ENCODE measurements at places on chromosomes 5 and 9.
A peak's percentile ranks its signal among the peaks of the same experiment; 100 is the strongest.

- DNase-seq, result no peak
These were observed 72.5 kb downstream of the EPB41L4A start for GRCh38 chr5:112346411-112347044.

- peak; percentile 34 for DNase-seq
These were observed 117.1 kb upstream of the WWC1 start for GRCh38 chr5:168174376-168174775.

DNA sequence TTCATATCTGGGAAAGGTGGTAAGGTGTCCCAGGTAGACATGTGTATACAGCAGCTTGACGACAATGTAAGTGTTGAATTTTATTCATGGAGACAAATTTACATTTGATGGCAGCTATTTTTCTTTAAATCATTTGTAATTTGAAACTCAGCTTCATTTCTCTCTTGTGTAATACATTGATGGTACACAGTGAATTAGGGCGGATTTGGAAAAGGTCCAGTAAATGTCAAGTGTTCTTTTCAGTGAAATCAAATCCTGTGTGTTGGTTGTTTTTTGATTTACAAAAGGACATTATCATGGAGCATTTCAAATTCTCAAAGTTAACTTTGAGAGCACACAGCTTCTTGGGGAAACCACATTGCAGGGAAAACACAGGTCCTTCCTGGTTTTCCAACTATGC is 30.0 kb upstream of the PCSK1 start:
- no peak for DNase-seq

DNA sequence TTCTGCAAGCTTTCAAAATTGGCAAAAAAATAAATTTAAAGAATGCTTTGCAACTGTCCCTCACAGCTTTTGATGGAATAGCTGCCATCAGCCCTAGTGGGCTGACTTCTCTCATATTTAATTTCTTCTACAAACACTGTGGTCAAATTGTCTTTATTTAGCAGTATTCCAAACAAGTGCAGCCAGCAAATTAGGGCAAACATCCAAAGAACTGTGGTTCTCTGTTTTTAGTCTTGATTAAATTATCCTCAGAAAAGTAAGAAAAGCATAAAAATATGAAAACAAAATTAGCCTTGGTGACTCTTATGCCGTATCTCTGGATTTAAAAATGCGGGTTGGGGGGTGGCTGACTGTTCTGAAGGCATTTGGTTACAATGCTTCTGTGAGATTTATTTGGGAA is 95.8 kb upstream of the RETREG1 start:
- peak; percentile 45 for DNase-seq

DNA sequence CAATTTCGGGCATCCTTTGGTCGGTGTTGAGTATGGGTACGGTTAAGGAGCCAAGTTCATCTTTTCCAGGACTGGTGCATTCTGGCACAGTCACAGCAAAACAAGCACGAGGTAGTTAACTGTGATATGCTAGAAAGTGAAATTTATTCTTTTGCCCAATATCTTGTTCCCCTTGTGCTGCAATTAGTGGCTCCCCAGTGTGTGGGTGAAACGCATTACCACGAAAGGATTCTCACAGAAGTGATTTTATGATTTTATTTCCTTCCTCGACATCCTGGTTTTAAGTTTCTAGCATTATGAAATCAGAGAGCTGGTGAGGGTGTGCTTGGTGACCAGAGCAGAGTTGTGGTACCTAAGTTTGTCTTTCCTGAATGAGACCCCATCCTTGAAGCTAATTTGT is 1.5 kb downstream of the FRMPD1 start:
- no peak for DNase-seq

- peak; percentile 88 for DNase-seq
These were observed 50.7 kb upstream of the UBAC1 start for GRCh38 chr9:136011703-136012496.

GRCh38 chr5:69042500-69042899 is 51.3 kb upstream of the SLC30A5 start:
- no peak for DNase-seq

DNA sequence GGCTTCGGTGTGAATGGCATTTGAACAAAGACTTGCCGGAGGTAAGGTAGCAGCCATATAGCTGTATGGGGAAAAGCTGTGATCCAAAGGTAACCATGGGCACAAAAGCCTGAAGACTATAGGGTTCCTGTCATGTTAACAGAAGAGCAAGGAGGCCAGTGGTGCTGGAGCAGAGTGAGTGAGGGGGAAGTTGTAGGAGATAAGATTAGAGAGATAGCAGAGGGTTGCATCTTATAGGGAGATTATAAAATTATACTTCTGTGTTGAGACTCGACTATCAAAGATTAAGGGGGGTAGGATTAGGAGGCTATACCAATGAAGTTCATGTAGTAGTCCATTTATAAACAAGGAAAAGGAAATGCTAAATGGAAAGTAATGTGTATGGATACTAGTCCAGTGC is 3.3 kb downstream of the NCBP1 start:
- no peak for DNase-seq

DNA sequence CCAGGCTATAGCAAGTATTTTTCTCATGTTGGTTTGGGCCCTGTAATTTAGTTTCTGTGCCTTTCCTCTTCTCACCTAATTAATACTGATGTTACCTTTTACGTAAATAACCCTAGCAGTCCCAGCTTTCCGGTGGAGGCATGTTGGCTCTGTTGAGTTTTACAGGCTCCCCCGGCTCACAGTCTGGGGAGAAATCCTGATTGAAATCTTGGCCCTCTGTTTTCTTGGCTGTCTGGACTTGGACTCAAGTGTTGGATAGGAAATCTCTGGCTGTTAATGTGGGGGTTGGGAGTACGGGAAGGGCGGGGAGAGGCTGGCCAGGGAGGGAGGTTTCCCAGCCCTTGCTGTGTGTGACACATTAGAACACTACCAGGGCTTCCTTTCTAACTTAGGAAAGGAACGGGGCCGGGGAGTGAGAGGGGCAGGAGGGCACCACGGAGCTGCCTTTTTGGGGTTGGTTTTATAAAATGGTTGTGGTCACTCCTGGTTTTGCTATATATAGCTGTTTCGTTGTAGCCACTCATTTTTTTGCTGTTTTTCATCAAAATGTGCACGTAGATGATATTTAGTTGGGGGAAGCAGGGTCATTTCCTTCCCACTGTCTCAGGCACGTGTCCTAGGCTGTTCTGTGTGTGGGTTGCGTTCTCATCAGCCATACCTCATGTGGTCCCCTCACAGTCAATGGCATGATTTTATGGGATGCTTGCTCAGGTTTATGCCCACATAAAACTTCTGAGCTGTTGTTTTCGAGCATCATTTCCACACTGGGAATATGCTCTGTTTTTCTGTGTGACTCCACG is 11.0 kb downstream of the TRIO start:
- peak; percentile 74 for DNase-seq
